NCI-H526 treated with DMSO at 0.1 percent for 48 hours (cell line): ENCODE measurements at places on chromosomes 6 and 20.
A peak's percentile ranks its signal among the peaks of the same experiment; 100 is the strongest.

DNA sequence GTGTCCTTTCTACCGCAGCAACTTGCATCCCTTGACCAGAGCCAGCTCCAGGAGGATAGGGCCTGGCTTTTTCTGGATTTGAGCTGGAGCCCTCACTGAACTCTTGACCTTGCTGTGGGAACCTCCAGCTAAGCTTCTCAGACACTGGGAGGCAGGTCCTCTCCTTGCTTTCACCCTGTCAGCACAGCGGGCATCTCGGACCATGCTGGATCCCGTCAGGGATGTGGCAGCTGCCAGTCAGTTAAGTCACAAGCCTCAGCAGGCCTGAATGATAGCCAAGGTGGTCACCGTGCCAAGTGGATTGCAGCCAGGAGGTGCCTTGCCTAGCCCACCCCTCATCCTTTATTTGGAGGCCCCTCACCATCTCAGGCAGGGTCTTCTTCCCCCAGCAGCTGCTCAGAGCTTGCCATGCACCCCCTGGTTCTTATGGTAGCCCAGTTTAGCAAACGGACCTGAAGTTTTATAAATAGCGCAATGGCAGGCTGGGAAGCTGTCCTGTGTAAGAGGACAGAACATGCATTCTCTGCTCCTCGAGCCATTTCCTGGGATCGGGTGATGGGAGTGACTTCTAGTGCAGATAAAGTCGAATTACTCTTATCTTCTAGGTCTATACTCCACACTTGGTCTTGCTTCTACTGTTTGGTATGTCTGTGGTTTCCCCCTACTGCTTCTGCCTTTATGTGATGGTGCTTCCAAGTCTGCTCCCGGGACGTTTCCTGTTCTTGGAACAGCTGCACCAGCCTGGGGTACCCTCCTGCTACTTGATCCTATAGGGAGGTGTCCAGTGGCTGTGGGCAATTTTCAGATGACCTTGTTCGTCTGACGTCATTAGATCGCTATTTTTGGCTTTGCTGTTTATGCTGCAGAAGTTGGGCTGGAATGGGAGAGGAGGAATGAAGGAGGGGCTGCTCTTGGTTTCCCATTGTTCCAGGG, 7.1 kb upstream of the MYLK2 start:
- no peak for DNase-seq

DNA sequence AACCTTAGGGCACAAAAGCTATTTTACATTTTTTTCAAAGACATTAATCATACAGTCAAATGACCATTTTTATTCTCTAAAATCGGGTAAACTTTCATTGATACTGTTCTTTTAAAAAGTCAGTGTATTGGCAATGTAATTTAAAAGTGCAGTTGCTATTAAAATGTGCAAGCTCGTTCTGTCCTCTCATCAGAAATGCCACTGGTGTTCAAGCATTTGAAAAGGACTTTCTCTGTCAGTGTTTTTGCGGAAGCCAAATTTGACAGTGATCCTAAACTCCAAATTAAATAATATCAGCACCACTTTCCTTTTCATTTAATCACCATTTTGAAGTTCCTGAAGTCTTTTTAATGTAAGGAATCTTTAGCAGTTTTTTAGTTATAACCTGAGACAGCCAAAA, 69.6 kb downstream of the AFG1L start:
- DNase-seq, result no peak

- DNase-seq, result no peak
Observed at GRCh38 chr6:5246141-5247097, 14.3 kb downstream of the LYRM4 start.

DNA sequence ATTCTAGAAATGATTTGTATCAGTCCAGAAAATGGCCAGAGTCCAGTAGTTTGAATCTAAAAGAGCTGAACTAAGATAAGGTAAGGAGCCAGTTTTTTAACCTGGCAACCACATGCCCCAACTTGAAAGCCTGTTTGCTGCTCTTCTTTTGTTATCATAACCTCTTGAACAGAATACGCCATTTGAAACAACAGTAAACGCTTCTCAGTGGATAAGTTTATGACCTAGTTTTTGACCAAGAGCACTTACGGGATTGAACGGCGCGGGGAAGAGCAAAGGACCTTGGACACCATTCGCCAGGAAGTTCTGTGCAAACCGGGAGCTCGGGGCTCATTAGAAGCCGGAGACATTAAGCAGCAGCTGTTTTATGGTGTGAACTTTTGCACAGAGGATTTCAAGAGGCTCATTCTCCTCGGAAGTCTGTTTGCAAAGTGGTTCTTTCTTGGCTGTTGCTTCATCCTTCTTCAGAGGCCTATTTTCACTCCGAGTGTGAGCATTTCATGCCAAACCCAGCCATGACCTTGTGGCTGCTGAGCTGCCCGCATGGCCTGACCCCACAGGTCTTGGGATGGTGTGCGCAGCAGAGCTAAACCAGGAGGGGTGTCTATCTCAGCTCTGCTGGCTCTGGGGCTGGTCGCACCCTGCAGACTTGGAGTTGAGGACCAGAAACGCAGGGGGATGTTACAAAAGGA, 215.1 kb downstream of the SOX4 start:
- DNase-seq, result no peak

DNA sequence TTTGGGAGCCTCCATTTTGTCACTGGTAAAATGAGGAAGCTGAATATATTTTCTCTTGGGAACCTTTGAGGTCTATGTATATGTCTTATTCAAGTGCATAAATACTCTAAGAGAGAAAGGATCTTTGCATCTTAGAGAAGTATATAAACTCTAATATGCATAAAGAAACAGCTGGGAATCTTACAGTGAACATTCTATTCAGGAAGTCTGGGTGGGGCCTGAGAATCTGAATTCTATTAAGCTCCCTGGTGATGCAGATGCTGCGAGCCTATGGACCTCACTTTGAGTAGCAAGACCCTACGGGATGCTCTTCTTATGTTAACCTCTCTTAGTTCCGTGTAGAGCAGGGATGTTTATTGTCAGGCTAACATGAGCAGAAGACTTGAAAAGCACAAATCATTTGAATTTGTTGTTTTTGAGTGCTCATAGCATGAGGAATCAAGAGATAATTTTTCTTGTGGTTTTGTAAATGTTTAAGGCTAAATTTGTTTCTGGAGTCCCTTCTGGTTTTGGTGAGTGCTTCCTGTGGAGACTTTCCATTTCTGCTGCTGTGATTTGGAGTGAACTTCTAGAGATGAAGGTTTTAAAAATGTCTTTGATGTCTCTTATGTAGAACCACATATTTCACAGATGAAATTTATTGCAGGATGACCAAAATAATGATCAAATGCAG, 281.2 kb upstream of the JAG1 start:
- no peak for DNase-seq

- DNase-seq, result no peak
Observed at GRCh38 chr6:33958526-33959328, 154.9 kb upstream of the MLN start.

DNA sequence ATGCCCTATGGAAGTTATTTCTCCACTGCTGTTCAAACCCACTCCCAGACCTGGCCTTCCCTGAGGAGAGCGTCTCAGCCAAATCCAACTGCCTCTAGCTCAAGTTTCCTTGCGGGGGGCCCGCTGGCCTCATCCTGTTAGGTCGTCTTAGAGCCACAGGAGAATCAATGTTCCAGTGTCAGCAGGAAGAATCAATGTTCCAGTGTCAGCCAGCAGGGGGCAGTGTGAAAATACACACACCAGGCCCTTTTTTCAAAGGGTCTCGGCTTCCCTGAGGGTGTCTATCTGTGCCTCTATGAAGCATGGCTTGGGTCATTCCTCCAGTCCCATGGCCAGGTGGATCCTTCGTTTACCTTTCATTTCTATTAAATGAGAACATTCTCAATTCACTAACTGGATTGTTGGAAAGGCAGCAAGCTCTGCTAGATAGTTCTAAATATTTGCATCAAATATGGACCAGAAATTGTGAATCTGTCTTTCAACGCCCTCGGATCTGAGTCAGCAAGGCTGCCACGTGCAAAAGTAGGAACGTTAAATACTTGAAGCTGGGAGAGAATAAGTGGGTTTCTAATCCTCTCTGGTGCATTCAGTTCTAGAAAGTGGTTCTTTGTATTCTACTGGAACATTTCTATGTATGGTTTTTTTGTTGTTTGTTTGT, 19.2 kb downstream of the PRND start:
- peak; percentile 22 for DNase-seq

GRCh38 chr6:107697682-107698081, 126.4 kb downstream of the SCML4 start:
- no peak for DNase-seq

DNA sequence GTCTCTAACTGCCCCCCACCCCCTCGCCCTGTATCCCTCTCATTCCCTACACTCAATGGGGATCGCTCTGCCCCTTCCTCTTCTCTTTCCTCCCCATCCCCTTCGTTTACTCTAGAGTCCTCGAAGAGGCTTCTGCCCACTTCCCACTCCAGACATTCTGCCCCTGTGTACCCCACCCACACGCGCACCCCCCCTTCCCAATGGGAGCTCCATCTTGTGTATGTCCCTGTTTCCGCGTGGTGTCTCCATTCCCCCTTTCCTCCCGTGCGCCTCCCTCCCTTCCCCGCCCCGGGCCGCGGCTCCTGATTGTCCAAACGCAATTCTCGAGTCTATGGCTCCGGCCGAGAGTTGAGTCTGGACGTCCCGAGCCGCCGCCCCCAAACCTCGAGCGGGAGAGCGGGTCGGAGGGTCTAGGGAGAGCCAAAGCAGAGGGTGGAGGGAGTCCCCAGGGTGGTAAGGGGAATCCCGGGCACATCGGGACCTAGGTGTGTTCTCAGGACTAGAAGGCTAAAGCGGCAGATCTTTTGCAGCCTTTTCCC, 679 bp upstream of the RING1 start:
- no peak for DNase-seq
